ENCODE measurements at places on chromosomes 4 and X.
A peak's percentile ranks its signal among the peaks of the same experiment; 100 is the strongest.

DNA sequence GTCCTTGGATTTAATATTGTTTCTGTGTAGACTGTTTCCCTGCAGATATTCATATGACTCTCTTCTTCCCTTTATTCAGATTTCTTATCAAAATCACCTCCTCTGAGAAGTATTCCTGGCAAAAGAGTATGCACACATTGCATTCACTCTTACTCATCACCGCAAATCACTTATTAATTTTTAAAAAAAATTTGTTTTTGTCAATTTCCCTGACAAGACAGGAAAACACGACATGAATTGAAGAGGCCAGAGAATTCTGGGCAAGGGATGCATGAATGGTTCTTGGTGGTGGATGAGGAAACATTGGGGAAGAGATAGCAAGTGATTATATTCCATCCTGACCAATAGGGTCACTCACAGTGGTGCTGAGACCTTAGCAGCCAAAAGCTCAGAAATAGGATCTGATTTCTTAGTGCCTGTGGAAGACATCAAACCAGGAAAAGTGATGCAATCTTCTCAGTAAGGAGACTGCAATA, 522.5 kb upstream of the AGA start:
- peak; percentile 82 for DNase-seq

- DNase-seq, result no peak
These were observed 20.2 kb downstream of the TLR10 start for GRCh38 chr4:38762560-38762959.

DNA sequence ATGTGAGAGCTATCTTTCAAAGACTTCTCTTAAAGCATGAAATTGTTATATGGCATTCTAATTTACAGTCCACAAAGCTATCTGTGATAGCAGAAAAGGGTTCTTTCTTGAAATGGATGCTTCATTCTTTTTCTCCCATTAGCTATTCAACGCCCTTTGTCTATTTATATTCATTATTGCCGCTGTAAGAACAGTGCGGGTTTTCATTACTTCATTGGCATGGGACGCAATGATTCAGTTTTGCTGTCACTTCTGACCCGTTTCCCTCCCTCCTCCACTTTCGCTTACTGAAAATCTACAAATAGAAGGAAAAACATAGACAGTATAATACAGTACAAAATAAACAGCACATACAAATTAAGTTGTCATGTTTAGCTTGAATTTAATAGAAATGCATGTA, 394.6 kb downstream of the PCDH7 start:
- no peak for DNase-seq

DNA sequence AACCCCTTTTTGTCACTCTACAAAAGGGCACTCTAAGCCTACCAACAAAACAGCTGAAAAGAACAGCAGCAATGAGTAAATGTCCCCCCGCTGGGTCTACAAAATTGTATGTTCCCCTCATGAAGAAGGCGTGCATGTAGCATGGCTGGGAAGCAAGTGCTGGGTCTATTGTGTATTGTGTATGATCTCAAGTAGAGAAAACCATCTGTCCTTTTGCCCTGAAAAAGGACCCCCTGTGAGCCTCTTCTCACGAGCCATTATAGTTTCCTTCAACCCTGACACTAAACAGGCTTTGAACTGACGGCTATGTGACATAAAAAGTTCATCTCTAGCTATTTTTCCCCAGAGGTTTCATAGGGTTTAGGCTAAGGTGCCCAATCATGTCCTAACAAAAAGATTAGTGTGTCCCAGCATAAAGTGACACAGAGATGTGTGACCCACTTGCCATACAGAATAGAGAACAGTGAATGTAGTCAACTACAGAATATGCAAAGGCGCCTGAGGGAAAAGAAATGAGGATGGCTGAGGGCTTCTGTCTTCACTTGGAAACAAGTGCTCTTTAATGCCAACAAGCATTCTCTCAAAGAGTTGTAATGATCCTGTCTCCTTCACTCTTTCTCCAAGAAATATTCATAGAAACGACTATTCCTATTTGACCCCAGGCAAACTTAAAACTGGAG, 27.3 kb downstream of the COL25A1 start:
- DNase-seq, result no peak

DNA sequence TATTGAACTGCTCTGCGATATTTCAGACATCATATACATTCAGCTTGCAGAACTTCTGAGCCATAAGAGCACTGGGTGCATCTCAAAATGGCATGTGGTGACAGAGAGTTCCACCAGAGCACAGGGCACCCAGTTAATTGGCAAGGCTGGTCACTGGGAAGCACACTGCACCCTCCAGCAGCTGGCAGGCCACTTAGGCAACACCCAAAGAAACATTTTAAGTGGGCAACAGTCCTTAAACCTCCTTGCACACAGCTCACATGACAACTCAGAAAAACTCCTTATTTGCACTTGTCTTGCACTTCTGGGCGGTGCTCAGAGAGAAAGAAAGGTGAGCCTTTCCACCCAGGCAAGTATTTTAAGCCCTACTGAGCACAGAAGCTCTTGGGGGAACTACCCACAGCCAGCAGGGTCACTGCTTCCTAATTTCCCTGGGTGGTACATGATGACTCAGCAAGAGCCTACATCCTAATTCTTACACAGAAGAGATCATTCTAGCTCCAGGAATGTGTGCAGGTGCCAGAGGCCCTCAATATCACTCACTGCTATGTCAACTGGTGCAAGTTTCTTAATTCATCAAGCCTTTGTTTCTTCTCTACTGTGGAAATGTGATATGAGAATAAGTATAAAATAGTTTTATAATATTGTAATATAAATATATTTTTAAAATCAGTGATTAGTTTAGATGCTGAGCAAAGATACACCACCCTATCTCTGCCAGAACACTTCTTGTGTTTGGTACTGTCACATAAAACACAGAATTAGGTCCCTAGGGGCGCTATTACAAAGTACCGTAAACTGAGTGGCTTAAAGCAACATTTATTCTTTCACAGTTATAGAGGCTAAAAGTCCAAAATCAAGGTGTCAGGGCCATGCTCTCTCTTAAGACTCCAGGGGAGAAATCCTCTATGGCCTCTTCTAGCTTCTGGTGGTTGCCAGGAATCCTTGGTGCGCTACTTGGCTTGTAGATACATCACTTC, 155.1 kb upstream of the PPARGC1A start:
- DNase-seq, result peak; percentile 9

DNA sequence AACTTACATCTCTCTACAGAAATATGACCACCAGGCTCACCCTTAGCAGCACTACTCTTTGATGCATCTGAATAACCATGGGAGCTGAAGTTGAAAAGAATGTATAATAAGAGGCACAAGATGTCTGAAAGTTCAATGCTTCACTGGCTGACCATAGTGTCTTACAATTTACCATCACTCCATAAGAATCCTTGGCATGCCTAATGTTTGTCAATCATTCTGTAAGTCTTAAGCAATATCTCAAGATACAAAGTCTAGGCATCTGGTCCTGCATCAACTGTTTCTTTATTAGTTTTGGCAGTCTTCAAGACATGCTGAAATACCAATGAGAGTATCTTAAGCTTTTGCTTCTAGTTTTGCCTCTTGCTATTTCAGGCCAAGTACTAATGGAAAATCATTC, 755.5 kb downstream of the STIM2 start:
- DNase-seq, result peak; percentile 39

DNA sequence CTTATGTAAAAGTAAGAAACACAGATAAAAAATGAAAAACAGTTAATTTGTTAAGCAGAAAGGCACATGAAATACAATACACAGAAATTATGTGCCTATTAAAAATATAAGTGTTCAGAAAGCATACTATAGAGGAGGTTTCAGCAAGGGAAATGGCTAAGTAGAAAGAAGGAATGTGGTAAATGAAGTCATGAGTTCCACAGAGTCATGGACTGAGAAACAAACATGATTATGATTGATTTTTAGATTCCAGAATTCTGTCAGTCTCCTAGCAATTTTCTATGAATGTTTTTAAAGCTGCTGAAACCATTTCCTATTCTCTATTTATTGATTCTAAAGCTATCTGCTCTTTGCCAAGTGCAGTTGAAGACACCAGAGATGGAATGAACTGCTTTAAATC, 1398.4 kb downstream of the ARAP2 start:
- DNase-seq, result peak; percentile 41

GRCh38 chrX:71215338-71215912, 7.6 kb upstream of the GJB1 start:
- no peak for DNase-seq

- DNase-seq, result no peak
These were observed 346.4 kb upstream of the FAM241A start for GRCh38 chr4:111798840-111799239.

- DNase-seq, result peak; percentile 31
These were observed 46.4 kb downstream of the PRPS1 start for GRCh38 chrX:107674480-107675364.

GRCh38 chr4:173991316-173991715, 292.2 kb downstream of the FBXO8 start:
- DNase-seq, result no peak

DNA sequence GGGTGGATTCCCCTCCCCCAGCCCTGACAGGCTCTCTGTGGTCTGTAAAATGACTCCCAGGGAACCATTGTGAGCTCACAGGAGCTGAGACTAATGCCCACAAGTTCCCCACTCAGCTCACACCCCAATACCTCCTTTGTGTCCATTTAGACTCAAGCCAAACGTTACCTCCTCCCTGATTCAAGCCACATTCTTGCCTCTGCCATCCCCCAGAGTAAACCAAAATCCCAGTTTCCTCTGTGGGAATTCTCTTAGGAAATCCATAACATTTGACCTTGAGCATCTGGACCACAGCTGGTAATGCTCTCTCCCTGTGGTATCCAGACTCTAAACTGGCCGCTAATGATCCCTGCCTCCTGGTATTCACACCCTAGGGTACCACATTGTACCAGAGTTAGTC, 26.3 kb upstream of the KDM5C start:
- DNase-seq, result no peak

- DNase-seq, result no peak
These were observed 203.6 kb downstream of the ARHGEF9 start for GRCh38 chrX:63581398-63581797.

- peak; percentile 24 for DNase-seq
These were observed 3.1 kb downstream of the BMP2K start for GRCh38 chr4:78779280-78779679.

DNA sequence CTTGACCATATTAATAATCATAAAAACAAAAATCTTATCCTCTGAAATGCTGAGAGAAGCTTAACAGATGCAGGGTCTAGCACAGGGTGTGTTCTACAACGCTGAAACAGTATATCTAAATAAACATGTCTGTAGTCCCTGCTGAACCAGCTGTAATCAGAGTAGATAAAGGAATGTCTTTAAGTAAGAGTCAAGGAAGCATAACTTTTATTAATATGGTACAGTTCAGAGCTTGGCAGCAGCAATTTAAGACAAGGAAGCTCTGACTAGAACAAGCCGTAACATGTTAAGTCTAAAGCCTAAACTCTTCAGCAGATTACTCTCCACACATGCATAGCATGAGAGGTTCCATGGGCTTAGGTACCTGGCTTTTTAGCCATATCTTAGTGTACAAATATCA, 36.1 kb downstream of the NFKB1 start:
- no peak for DNase-seq

- peak; percentile 15 for DNase-seq
These were observed 1.3 kb upstream of the PDHA1 start for GRCh38 chrX:19342331-19342906.

DNA sequence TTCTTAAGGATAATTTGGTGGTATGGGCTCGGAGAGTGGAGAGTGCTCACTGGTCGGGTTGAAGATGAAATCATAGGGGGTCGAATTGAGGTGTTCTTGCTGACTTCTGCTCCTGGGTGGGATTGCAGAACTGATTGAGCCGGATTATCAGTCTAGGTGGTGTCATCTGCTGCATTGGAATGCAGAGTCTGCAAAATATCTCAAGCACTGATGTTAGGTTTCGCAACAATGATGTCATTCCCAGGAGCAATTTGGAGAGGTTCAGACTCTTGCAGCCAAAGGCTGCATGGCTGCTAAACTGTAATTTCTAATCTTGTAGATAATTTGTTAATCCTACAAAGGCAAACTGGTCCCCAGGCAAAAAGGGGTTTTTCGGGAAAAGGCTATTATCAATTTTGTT, 67.7 kb downstream of the RHOH start:
- peak; percentile 76 for DNase-seq

- no peak for DNase-seq
These were observed 165.3 kb upstream of the PPP1R2C start for GRCh38 chrX:42943051-42943974.

DNA sequence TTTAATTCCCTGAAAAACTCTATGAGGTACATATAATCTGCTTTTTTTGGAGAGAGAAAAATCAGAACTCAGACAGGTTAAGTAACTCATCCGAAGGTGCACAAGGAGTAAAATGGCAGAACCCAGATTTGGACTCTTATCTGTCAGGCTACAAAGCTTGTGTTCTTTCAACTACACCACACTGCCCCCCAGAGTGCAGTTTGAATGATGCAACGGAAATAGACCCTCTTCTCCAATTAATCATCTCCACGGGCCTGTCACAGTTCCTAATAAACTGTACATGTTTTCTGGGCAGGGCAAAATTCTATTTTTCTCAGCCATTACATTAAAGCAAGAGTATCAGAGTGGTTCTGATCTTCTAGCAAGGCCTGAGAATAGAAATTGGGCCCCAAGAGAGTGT, 35.3 kb upstream of the DCX start:
- DNase-seq, result peak; percentile 5

DNA sequence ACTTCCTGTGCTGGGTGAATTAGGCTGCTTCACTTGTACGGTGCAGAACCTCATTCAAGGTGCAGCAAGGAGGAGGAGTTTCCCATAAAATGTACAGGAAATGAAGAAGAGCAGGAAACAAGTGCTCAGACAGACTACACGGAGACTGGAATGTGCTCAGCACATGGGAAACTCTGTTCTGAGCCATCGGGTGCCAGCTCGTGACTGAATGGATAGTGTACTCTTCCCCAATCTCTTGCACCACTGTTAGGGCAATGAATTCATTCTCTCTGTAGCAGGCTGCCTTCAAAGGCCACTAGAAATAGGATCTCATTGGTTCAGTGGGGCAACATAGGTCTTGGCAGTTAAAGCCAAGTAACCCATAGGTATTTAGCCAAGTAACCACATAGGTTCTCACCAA, 200.0 kb upstream of the LDB2 start:
- no peak for DNase-seq

GRCh38 chr4:1232661-1233621, 16.0 kb downstream of the CTBP1 start:
- DNase-seq, result peak; percentile 24

GRCh38 chr4:106366026-106366425, 2.6 kb downstream of the GIMD1 start:
- DNase-seq, result peak; percentile 82

GRCh38 chr4:181608181-181608580, 635.0 kb upstream of the TENM3 start:
- DNase-seq, result peak; percentile 25

DNA sequence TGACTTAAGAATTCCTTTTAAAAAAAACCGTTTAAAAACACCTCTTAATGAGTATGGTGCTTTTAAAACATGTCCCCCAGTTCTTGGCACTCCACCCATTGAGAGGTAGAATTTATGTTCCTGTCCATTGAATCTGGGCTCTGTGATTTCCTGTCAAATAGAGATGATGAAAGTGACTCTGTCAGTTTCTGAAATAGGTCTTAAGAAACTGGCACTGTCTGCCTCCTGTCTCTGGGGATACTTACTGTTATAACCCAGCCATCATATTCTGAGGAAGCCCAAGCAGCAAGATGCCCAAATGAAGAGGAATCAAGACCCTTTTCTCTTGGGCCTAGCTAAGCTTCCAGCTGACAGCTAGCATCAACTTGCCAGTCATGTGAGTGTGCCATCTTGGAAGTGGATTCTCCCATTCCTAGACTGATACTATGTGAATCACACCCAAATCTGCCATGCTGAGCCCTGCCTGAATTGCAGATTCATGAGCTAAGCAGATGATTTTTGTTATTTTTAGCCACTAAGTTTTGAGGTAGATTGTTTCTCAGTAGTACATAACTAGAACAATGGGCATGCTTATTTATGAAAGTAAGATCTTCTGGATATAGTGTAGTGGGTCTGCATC, 22.8 kb downstream of the C4orf54 start:
- no peak for DNase-seq
